ENCODE measurements at places on chromosomes 6 and 20.
A peak's percentile ranks its signal among the peaks of the same experiment; 100 is the strongest.

GRCh38 chr6:56642366-56643261 is at the start of gene DST:
TSS of gene DST (minus strand) at chr6:56642889.
- peak; percentile 68 for DNase-seq

- DNase-seq, result no peak
These were observed 347.8 kb upstream of the FLRT3 start for GRCh38 chr20:14685183-14685582.

GRCh38 chr20:63737695-63737944 is 1.2 kb downstream of the LIME1 start:
- DNase-seq, result no peak

DNA sequence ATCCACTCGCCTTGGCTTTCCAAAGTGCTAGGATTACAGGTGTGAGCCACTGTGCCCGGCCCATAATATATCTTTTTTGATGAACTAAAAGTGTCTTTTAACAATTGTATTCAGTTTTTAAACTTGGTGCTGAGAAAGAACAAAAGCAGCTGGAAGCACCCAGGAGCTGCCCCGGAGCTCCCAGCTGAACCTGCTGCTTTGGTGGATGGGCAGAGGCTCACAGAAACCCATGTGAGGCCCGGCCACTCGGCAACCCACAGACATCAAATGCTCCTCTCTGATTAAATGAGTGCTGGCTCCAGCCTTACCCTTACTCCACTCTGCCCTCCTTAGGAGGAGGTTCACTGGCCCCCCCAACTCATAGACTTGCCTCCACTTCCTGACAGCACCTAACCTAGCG is 59.4 kb upstream of the FRMD1 start:
- DNase-seq, result no peak

DNA sequence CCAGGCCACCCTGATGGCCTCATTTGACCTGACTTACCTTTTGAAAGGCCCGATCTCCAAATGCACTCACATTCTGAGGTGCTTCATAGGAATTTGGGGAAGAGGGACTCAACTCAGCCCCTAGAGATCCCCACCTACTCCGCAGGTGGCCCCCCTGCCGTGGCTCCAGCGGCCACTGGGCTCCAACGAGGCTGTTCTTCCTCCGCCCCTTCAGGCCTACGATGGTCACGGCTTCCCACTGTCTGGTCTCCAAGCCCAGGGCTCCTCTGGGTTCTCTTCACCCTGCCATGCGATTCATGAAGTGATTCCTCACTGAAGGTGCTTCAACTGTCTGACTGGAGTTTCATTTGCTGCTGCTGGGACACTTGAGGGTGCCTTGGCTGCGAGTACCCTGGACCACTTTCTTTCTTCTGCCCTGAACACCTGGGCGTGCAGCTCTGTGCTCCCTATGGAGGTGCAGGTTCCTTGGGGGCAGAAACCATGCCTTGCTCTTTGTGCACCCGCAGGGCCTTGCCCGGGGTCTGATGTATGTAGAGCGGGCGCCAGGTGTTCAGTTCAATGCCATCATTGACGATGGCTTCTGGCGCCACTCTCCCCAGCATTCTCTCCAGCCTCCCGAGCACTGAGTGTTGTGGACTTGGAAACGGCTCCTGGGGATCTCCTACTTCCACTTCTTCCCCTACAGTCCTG is 10.0 kb upstream of the DUSP22 start:
- DNase-seq, result no peak

Measured in ACHN (cell line).